ENCODE measurements at places on chromosomes 3 and 15.

DNA sequence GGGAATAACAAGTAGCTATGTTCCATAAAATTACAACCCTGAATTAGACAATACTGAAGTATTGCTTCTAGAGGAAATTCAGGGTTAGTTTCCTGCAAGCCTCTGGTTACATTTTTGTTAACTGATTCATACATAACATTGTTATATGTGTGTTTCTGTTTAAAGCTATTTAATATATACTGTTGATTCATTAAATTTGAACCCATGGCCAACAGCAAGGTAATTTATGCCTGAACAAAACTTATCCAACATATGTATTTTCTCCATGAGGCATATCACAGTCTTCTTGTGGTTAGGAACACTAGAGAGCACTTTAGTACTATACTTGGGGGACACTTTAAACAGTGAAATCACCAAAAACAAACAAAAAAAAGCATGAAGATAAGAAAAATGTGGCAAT is 47.7 kb upstream of the PTX3 start:
- no peak for DNase-seq

- DNase-seq = no peak
Measured at GRCh38 chr15:31096563-31096962, 5.0 kb downstream of the TRPM1 start.

DNA sequence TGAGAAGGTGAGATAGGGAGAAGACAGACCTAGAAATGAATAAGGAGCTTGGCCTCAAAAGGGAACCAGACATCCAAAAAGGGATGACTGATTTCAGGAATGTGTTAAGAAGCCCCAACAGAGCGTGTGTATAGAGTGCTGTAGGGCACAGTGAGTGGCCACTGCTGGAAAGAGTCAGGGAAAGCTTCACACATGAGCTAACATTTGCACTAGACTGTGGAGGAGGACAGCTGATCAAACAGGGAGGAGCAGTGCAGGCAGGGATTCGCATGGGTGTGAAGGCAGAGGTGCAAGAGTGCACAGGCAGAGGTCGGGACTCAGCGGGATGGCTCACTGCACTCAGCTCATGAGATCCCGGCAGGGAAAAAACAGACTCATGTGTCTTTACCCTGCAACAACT is 61.8 kb downstream of the NPTN start:
- DNase-seq = no peak

DNA sequence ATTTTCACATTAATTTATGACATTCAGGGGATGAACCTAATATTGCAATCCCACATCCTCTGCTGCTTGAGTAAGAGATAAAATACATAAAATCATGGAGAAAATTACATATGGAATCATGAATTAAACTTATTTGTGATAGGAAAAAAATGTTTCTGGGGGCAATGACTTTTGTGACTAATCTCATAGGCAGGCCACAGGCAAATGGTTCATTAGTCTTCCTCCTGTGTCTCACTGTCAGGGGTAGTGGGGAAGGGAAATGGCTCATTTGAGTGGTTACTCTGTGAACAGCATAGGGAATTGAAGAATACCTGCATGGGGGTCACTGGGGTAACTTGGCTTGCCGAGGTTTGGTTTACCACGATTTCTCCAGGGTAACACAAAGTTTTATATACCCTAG is 72.0 kb downstream of the TFG start:
- no peak for DNase-seq

- no peak for DNase-seq
Measured at GRCh38 chr3:123320221-123320620, 118.5 kb downstream of the SEC22A start.

DNA sequence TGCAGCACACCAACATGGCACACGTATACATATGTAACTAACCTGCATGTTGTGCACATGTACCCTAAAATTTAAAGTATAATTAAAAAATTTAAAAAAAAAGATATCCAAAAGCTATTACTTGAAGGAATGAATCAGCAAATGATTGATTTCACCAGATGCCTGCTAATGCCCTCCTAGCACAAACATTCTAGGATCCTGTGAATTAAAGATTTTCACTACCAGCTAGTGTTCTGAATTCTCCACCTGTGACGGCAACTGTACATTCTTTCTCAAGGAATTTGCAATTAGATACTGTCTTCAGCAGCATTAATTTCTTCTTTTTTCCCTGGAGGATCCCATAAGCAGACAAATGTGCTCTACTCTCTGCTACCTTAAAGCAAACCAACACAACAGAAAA is 694.9 kb downstream of the NTRK3 start:
- no peak for DNase-seq

- DNase-seq = no peak
Measured at GRCh38 chr15:39963786-39964185, 29.9 kb downstream of the EIF2AK4 start.
